ENCODE measurements at places on chromosomes 2 and 18. TPM values are rescaled to one million over a fixed set of nuclear protein-coding genes. Genes with fewer than 3 reads are reported as not detected.

DNA sequence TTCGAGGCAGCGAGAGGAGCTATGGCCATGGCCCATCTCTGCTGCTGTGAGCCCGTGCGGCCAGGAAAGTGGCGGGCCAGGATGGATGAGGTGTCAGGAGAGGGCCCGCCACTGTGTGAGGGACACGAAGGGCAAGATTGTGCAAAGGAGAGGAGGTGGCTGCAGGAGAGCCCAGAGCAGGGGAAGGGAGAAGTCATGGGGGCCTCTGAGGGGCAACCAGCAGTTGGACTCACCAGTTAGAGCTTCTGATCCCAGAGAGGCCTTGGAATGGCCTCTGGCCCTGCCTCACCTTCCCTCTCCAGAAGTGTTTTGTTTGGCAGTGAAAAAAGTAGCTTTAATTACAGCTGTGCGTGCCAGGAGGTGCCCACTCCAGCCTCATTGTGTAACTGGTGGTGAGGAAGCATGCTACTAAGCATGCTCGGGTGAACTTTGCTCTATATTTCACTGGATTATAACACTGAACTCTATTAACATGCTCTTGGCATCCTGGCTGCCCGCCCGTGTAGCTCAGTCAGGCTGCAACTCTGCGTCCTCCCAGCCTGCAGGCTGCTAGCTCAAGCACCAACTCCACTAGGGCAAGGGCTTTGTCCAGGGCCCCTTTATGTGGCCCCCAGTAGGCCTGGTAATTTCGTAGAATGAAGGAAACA is 34.2 kb downstream of the IMPA2 start:
- no peak for DNase-seq

DNA sequence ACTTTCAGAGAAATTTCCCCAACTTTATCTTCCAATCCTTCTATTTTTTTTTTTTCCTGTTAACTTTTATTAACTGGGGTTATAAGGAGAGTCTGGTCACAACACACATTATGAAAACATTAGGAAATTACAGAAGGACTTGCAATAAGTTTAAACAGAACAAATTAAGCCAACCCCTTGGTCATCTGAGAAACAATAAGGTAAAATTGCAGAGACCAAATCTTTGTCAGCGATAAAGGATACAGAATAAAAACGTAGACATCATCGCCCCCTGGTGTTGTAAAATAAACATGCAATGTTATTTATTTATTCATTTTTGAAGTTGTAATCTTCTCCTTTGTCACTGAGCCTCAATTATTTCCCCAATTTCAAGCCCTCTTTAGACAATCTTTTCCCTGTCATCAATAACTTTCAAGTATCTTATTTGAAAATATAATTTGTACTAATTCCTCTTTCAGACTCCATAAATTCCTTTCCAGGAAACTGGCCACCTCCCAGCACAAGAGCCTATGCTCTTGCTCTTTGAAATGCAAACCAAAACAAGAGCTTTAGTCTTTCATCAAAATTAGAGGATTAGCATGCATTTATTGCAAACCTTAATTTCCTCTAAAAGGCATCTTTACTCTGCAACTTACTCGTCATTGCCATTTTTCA is 19.5 kb downstream of the G6PC2 start:
- DNase-seq = peak; percentile 37

DNA sequence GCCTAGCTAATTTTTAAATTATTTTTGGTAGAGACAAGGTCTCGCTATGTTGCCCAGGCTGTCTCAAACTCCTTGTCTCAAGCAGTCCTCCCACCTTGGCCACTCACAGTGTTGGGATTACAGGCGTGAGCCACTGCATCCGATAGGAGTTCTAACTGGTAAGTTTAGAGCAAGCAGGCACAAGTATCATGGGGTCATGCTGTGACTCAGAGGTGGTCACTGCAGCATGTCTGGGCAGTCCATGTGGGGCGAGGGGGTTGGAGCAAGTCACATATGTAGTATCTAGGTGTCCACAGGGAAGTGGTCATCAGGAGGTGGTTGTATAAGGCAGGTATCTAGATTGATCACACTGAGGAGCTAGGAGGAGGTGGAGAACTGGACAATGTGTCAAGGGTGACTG is 22.7 kb upstream of the STARD7 start:
- no peak for DNase-seq

- DNase-seq = no peak
Measured at GRCh38 chr2:218023636-218024035, 20.8 kb upstream of the TNS1 start.

- DNase-seq = no peak
Measured at GRCh38 chr2:144553379-144553778, 33.5 kb upstream of the ZEB2 start.

- DNase-seq = no peak
Measured at GRCh38 chr18:32669549-32670165, 103.2 kb downstream of the KLHL14 start.

DNA sequence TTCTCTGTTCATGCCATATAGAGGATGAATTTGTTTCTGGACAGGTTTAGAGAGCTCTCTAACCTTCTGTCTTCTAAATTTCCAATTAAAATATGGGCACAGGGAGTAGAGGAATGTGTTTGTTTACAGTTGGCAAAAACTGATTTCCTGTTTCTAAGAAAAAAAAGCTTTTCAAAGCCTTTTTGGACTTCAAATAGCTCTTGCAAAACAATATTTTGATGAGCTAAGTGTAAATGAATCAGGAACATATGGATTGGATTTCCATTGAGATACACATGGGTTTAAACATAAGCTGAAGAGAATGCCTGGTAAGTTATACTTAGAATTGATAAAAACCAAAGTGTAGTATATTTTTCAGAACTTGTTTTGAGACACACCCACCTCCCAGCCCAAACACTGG is 677.5 kb downstream of the NYAP2 start:
- DNase-seq = no peak

- DNase-seq = no peak
Measured at GRCh38 chr2:204692790-204693189, 147.5 kb downstream of the PARD3B start.

- DNase-seq = no peak
Measured at GRCh38 chr18:80010551-80010906, 22.2 kb upstream of the TXNL4A start.

GRCh38 chr18:48660346-48661228 is 121.8 kb downstream of the CTIF start:
- no peak for DNase-seq

DNA sequence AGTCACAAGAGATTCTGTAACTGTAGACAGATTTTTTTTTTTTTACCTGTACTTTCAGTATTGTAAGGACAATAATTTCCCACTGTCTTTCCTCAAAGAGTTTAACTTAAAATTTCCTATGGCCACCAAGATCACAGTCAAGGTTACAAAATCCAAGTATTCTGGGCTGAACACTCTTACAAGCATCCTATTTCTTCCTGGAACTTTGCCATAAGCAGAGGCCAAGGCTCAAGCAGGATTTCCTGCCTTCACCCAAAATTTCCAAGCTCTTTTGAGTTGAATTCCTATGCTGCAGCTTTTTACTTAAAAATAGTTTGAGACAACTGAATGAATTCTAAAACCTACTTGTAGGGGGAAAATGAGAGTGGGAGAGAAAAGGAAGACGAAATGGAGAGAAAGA is 299.4 kb downstream of the ZNF516 start:
- DNase-seq = no peak

- no peak for DNase-seq
Measured at GRCh38 chr2:211867845-211868451, 670.7 kb downstream of the ERBB4 start.

GRCh38 chr18:801137-801536 is 10.9 kb downstream of the YES1 start:
- no peak for DNase-seq

DNA sequence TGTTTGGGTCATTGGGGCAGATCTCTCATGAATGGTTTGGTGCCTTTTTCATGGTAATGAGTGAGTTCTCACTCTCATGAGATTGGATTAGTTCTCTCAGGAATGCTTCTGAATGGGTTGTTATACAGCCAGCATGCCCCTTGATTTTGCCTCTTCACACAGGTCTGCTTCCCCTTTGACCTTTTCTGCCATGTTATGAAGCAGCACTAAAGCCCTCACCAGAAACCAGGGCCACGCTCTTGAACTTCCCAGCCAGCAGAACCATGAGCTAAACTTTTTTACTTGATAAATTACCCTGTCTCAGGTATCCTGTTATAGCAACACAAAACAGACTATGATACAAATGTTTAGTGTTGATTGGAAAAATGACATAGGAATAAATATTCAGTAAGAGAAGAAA is 57.3 kb downstream of the ICA1L start:
- no peak for DNase-seq

- DNase-seq = no peak
Measured at GRCh38 chr2:144605231-144605840, 85.4 kb upstream of the ZEB2 start.

Gene CD302
- total RNA-seq = 0.73 TPM

Gene UBXN4
- total RNA-seq = 98.1 TPM

Gene OSR1
- total RNA-seq = not detected

Gene SLC4A5
- 4.3 TPM for total RNA-seq

Gene SNED1
- total RNA-seq = 8.6 TPM

Gene TTR
- total RNA-seq = not detected

Gene FBXO15
- total RNA-seq = 0.54 TPM
